ENCODE measurements at places on chromosomes 6 and 20. TPM values are rescaled to one million over a fixed set of nuclear protein-coding genes. Genes with fewer than 3 reads are reported as not detected.

Gene RNASET2
- 270 TPM for total RNA-seq

Gene RBM24
- not detected for total RNA-seq

Gene LZTS3
- total RNA-seq, result 6.6 TPM

Gene DUSP22
- 19.3 TPM for total RNA-seq

Gene MEP1A
- not detected for total RNA-seq

GRCh38 chr20:60787276-60787675 lies 464.8 kb upstream of the CDH4 start:
- DNase-seq, result no peak

GRCh38 chr20:10454151-10454750 lies 19.1 kb downstream of the SLX4IP start:
- no peak for DNase-seq

GRCh38 chr6:128710315-128710714 lies 172.6 kb upstream of the LAMA2 start:
- no peak for DNase-seq

- no peak for DNase-seq
These were observed 231.9 kb downstream of the CD83 start for GRCh38 chr6:14349507-14349906.

- peak; percentile 91 for DNase-seq
These were observed 22.7 kb upstream of the NTSR1 start for GRCh38 chr20:62685781-62686555.

- DNase-seq, result no peak
These were observed 58.6 kb downstream of the TOX2 start for GRCh38 chr20:43973231-43973630.

DNA sequence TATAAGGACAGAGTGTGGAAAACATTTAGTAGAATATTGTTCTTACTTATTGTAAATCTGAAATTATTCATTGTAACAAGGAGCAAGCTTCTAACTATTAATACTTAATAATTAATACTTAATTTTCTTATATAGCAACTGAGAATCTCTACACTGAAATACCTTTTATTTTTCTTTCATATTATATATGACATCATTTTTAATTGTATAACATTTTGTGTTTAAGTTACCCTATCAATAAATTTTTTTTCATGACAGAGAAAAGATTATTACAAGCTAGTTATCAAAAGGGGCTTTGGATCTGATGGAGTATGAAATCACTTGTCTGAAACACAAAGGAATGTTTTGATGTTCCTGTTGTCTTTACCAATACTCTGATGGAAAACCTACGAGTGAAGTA lies 72.2 kb upstream of the CNKSR3 start:
- no peak for DNase-seq

All from HT-29 (cell line).